CD4-positive, alpha-beta T cell treated with Interleukin-17A for 1 hour (primary cell): ENCODE measurements at places on chromosomes 4 and X.

- DNase-seq, result no peak
Observed at GRCh38 chrX:103818842-103819619, 13.0 kb downstream of the RAB9B start.

GRCh38 chr4:26859762-26860156 is 882 bp upstream of the STIM2 start:
- DNase-seq, result no peak

DNA sequence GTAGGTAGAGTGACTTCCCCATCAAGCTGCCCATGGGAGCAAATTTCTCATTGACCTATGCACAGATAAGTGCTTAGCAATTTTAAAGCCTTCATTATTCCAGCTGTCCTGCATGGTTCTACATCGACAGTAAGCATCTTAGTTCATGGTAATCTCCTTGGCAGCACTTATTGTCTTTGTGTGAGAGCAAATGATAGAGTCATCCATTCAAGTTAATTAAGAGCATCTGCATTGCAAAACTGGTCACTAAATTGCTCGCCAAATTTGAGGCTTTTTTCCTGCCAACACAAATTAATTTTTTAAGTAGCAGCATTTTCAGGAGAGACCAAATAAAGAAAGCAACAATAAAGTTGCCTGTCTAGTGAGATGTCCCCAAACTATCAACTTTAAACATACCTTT is 76.7 kb downstream of the SH3BGRL start:
- no peak for DNase-seq

DNA sequence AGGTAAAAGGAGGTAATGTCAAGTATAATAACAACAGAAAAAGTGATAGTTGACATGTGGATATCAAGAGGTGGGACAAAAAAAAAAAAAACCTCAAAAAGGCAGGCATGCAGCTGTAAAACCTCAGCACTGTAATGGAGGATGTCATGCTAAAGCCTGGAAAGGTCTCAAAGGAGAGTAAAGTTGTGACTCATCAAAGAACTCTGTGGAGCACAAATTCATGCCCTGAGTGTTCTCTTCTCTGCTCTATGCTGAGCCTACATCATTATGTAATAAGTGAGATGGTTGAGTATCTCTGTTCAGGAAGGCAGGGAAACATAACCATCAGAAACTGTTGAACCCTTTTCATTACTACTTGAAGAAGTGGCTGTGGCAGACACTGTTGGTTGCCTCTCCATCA is 597.8 kb downstream of the BCOR start:
- DNase-seq, result no peak

DNA sequence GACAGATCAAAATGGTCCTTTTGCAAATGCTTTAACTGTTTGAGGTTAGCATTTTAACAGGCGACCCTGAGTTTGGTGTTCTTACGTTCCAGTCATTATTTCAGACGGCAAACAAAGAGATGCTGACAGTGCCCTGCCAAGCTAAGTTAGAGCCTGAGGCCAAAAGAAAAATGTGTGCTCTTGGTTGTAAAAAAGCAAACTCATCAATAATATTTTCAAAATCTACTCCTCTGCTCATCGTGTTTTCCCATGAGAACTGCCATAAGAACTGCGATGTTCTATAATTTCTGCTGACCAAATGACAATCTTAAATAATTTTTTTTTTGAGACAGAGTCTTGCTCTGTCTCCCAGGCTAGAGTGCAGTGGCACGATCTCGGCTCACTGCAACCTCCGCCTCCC is 62.7 kb upstream of the BCLAF3 start:
- DNase-seq, result no peak

- DNase-seq, result no peak
Observed at GRCh38 chr4:136709897-136710296, 822.4 kb downstream of the PCDH18 start.

GRCh38 chr4:95594629-95595028 is 45.9 kb upstream of the UNC5C start:
- no peak for DNase-seq

DNA sequence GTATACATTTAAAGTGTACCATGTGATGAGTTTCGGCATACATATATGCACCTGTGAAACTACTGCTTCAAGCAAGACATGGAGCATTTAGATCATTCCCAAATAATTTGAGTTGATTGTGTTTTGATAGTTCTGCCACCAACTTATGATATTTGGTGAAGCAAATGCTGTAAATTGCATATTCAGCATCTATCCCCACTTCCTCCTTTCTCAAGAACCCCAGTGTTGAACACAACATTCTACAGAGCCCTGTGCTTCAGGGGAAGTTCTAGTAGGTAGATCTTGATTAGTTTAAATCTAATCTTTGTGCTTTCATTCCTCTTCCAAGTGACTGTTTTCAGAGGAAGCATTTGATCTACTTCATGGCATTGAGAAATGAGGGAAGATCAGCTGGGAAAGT is 5.4 kb upstream of the SHROOM3 start:
- no peak for DNase-seq

- no peak for DNase-seq
Observed at GRCh38 chr4:138487670-138488069, 245.5 kb upstream of the SLC7A11 start.

DNA sequence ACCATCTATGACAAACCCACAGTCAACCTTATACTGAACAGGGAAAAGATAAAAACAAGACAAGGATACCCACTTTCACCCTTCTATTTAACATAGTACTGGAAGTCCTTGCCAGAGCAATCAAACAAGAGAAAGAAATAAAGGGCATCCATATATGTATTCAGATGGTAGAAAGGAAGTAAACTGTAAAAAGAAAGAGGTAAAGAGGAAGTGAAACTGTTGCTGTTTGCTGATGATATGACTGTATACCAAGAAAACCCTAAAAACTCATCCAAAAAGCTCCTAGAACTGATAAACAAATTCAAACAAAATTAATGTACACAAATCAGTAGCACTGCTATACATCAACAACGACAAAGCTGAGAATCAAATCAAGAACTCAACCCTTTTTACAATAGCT is 538.7 kb upstream of the PABPC4L start:
- DNase-seq, result no peak

GRCh38 chr4:48681856-48682255 is 98.2 kb downstream of the FRYL start:
- DNase-seq, result peak; percentile 53
